Left forelimb (tissue), 1 donor: ENCODE measurements at places on chromosomes 16 and 17.

DNA sequence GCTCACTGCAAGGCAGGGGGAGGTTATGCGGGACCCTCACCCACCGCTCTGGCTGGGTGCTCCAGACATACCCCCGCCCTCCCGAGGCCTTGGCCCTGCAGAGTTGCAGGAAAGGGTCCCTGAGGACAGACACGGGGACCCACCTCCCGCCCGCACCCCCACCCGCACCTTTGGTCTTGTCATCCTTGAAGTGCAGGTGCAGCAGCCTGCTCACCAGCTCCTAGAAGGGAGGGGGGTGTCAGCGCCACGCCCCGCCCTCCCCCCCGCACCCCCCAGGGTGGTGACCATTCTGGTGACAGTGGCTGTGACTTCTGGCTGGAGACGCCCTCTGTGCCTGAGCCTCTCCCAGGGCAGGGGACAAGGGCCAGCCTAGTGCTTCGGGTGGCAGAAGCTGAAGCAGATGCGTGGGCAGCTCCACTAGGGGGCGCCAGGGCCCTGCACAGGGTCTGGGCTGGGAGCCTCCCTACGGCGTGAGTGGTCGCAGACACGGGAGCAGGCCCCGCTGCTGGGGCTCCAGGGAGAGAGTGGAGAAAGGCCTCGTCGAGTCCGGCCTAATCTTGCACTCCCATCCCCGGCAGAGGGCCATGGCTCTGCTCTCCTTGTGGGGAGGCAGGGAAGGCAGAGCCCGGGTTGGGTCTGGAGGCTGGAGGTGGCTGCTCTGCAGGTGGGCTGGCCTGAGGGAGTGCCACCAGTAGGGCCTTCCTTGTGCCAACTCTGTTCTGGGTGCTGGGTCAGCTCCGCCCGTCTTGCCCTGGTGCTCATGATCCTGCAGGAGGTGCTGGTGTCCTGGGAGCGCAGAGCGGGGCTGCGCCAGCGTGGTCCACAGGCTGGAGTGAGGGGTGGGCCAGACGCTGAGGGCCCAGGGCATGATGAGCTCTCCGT, 2.7 kb downstream of the CENPX start:
- no peak for DNase-seq

DNA sequence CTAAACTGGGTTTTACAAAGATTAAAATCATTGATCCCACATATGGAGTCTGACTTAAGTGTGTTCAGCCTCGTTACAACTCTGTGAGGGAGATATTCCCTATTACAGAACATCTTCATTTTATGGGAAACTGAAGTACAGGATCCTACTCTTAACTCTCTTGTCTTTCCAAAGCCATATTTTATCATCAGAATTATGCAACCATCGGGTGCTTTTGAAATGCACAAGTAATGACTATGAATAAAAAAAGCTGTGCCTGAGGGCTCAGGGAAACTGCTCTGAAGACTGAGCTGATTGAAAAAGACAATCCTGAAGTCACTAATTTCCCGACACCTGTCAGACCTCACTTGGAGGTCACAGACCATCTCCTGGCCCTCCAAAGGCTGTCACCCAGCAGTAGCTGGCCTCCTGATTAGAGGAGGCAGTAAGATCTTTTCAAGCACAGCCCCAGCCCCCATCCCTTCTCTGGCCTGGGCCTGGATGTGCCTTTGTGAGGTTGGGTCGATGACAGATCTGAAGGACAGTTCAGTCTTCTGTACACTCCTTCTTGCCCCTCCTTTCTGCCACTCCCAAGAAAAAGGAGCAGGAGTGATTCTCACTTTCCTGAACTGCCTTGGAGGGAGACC, 5.6 kb downstream of the AKAP1 start:
- no peak for DNase-seq

DNA sequence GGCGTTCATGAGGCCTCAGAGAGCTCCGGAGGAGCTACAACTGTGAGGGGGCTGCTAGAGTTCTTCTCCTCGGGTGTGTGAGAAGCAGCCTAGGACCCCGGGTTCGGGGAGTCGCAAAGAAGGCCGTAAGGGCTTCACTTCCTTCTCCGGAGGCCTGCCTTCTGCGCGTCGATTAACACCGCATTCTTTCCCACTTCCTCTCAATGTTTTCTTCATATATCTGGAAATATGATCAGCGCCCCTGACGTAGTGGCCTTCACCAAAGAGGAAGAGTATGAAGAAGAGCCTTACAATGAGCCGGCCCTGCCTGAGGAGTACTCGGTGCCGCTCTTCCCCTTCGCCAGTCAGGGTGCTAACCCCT, 449 bp downstream of the SMCR8 start:
- DNase-seq, result no peak

GRCh38 chr17:10041287-10041612, 136.2 kb upstream of the RCVRN start:
- no peak for DNase-seq

- DNase-seq, result no peak
Observed at GRCh38 chr16:85573045-85573695, 40.0 kb upstream of the GSE1 start.

- no peak for DNase-seq
Observed at GRCh38 chr17:296906-297690, 55.5 kb downstream of the RPH3AL start.
